Osteoblast (primary cell): ENCODE measurements at places on chromosomes 13 and 19. TPM values are rescaled to one million over a fixed set of nuclear protein-coding genes. Genes with fewer than 3 reads are reported as not detected.

Gene RAB20
- total RNA-seq: 3.6 and 3.8 TPM in 2 replicates

Gene HTR2A
- under 0.01 TPM in 2 replicates for total RNA-seq

- DNase-seq: no peak
Observed at GRCh38 chr13:28469316-28469715, 25.6 kb downstream of the FLT1 start.

- peak; percentile 99 for DNase-seq
Observed at GRCh38 chr19:44808463-44809371, at the start of gene BCAM. BCAM (plus strand) TSS chr19:44809103; CDS start chr19:44809125, 22 bp downstream.

- DNase-seq: peak; percentile 84
Observed at GRCh38 chr19:2391118-2391725, 31.2 kb downstream of the TMPRSS9 start.

DNA sequence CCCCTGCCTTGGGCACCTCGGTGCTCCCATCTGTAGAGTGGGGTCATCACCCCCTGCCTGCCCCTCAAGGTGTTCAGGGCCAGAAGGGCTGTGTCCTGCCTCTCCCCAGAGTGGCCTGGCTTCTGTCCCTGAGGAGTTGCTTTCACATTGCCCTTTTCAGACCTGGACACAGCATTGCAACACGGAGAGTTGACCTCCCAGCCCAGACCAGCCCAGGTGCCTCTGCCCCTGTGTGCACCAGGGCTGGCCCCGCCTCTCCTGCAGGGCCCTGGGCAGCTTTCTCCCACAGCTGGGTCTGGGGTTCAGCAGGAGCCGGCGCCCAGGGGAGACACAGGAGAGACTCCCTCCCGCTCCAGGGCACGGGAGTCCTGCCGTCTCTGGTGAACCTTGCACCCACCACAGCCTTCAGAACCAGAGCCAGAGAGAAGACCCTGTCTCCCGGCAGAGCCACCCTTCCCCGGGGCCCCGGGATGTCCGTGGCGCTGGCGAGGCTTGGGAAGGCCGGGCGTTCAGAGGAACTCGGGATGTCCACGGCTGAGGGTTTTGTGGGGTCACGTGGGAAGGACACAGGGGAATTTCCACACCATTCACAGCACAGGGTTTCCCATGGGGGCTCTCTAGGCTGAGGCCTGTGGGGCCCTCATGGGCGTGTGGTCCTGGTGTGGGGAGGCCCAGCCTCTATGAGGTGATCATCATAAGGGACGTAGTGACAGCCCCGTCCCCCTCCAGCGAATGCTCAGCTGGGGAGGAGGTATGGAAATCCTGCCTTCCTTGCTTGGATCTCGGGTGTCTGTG, 23.2 kb downstream of the C13orf46 start:
- DNase-seq: no peak

DNA sequence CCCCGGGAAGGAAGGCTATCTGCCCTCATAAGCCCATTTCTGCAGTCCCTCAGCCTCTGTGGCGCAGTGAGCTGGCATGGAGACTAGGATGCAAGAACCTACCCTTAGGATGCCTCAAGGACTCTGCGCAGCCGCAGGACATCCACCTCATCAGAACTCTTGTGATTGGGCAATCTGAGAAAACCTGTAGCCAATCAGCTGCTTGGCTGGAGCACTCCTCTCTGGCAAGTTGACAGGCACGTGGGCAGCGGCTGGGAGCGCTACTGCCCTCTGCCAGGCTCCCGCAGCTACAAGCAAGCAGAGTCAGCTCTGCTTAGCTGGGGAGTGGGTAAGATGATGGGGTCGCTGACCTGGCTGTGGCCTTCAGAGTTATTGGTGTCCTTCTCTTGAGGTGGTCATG, 1.5 kb upstream of the ECSIT start:
- DNase-seq: peak; percentile 89

DNA sequence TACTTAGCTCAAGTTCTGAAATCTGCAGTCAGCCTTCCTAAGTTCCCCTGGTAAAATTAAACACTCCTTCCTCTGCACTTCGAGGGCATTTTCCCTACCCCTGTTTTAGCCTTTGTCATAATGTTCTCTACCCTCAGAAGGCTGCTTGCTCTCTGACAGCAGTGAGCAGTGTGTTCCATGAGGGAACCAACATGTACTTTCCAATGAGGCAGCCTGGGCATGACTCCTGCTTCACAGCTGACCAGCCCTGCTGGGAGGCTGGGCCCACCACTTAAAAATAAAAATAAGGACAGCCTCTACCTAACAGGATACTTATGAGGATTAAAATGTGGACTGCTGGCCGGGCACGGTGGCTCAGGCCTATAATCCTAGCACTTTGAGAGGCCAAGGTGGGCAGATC, 26.4 kb downstream of the RUBCNL start:
- no peak for DNase-seq

GRCh38 chr19:16283210-16284061, 41.2 kb upstream of the KLF2 start:
- DNase-seq: peak; percentile 91

Gene TSSK6
- total RNA-seq: 2.7 and 4.3 TPM in 2 replicates

Gene FBN3
- not detected in 2 replicates for total RNA-seq

- peak; percentile 90 for DNase-seq
Observed at GRCh38 chr19:1429750-1430149, 8.4 kb upstream of the RPS15 start.

Gene KMT2B
- total RNA-seq: 6.5 and 6.8 TPM in 2 replicates

GRCh38 chr19:35908973-35909683, 1.0 kb upstream of the TYROBP start:
- DNase-seq: peak; percentile 51

DNA sequence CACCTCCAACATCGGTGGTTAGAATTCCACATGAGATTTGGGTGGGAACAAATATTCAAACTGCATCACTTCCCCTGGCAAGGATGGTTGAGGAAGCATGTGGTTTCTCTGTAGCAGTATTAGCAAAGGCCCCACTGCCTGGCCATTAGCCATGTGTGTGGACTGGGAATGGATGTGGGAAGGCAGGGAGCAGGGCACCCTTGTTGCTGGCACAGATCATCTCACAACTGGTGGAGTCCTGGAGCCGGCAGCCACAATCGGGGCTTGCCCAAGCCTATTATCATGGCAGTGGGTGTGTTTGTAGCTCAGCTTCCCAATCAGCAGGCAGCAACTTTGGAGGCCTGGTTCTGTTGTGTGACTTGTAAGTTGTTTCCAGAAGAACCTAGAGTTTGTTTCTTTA, 391.9 kb downstream of the DLEU7 start:
- DNase-seq: no peak

DNA sequence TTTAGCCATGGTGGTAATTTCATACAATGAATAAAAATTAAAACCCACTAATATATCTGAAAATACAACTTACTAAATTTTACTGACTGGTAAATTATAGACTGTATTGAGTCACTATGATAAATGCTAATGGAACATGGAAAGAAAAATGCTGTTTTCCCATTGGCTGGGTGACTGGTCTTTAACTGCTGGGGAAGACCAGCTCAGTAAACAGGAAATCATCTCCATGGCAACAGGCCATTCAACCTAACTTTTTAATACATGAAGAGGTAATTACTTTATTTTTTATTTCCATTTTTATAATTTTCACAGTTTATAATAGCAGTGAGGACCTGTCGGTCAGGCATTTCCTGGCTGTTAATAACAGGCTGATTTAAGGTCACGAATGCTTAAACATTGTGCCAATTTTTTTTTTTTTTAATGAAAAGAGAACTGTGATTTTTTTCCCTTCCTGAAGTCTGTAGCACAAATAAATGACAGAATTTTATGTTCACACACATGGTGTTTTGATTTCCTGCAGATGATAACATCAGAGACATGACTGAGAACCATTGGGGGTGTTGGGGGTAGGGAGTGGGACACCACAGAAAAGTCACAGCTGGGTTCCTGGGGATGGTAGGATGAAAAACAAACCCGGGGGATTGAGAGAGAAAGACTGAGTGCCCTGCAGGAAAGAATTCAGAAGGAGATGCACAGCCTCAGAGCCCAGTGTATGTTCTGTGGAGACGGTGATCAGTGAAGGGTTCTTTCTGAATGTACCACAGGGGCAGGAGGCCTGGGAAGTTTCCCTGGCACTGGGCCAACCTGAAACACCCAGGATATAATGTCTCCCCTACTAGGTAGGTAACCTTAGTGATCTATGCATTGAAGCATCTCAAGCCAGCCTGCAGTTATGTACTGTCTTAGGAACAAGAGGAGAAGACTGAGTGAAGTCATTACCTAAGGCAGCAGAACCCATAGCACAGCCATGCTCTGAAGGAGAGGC, 297.1 kb downstream of the COG6 start:
- DNase-seq: no peak

DNA sequence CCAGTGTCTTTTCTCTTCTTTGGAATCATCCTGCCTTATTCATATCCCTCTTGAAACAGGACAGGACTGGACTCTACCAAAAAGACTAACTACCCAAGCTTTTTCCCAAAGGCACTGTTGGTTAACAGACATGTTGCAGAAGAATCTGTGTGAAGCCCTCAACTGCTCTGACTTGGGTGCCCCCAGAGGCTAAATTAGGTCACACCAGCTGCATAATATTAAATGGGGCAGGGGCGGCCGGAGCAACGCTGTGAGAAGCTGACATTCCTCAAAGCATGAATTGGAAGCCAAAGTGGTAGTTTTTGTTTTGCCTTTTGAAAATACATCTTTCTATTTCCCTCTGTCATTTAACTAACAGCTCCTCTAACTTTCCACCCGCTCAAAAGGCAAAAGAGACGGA, 185.9 kb downstream of the LHFPL6 start:
- DNase-seq: no peak

GRCh38 chr13:95019886-95020285, 281.4 kb downstream of the ABCC4 start:
- DNase-seq: no peak

Gene GNG8
- total RNA-seq: not detected in 2 replicates

Gene ADGRE1
- total RNA-seq: not detected in 2 replicates

Gene PRR36
- under 0.01 TPM in 1 of 2 replicates, not detected in the other for total RNA-seq

Gene NXNL1
- not detected in 2 replicates for total RNA-seq

- peak; percentile 80 for DNase-seq
Observed at GRCh38 chr19:3440082-3440481, 40.2 kb downstream of the SMIM24 start.

Gene ATP4A
- total RNA-seq: not detected in 2 replicates

GRCh38 chr13:21686751-21687391, 16.0 kb downstream of the FGF9 start:
- DNase-seq: no peak

Gene AMER2
- not detected in 2 replicates for total RNA-seq

GRCh38 chr13:28220166-28220565, 81.8 kb downstream of the PAN3 start:
- DNase-seq: no peak
